ENCODE measurements at places on chromosomes 6 and 20. TPM values are rescaled to one million over a fixed set of nuclear protein-coding genes. Genes with fewer than 3 reads are reported as not detected.

GNMT gene
- polyA plus RNA-seq = 0.83 TPM

WFDC5 gene
- 2.1 TPM for polyA plus RNA-seq

PSORS1C1 gene
- polyA plus RNA-seq = 126 TPM

FNDC1 gene
- 4.9 TPM for polyA plus RNA-seq

LHFPL5 gene
- polyA plus RNA-seq = not detected
